Cerebellum (tissue), 4 donors: ENCODE measurements at places on chromosomes 3 and 15. TPM values are rescaled to one million over a fixed set of nuclear protein-coding genes. Genes with fewer than 3 reads are reported as not detected.
A peak's percentile ranks its signal among the peaks of the same experiment; 100 is the strongest.

SLC12A1 gene
- 4.0 TPM for total RNA-seq

OR5H6 gene
- not detected for total RNA-seq

GRCh38 chr3:49671291-49672288 is 2.6 kb upstream of the APEH start:
- DNase-seq: peak; percentile 90

DNA sequence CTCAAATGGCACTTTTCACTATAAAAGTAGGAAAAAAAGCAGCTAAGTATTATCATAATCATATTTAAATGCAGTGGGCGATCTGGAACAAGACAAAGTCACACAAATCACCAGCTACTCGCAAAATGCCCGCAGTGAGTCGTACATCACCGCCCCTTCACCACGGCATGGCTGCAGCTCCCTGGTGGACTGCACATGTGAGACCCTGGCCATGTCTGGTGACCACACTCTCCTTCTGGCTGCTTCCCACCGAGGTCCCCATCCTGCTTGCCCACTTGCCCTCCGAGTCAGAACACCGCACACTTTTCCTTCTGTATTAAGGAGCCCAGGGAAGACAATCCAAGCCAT is 38.6 kb downstream of the ACAA1 start:
- no peak for DNase-seq

- DNase-seq: no peak
These were observed 735.4 kb upstream of the GRM7 start for GRCh38 chr3:6125520-6125919.

DNA sequence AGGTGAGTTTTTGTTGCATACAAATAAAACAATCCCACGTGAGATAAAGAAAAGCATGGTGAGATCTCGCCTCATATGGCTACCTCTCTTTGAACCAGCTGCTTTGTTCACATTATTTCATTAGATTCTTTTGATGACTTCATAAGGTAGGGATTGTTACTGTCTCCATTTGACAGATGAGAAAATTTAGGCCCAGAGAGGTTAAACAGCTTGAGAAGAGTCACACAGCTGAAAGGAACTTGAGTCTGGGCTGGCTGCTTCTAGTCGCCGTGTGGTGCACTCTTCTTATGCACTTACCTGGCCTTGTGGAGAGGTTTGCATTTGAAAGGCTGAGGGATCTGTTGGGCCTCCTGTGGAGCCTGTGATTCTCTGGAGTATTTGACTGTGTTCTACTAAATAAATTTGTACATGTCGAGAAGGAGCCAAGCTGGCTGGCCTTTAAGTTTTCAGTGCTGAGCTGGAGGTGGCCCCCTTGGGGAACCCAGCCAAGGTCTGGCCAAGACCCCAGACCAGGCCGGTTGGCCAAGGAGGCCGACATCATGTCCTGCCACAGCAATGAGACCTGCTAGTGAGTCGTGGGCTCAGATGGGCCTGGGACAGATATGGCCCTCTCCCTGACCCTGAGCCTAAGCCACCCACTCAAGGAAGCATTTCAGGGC is 125.1 kb downstream of the SMAD6 start:
- DNase-seq: no peak

GRAMD2A gene
- total RNA-seq: 0.36 TPM

SHC4 gene
- 9.5 TPM for total RNA-seq

SLC9A9 gene
- 14.4 TPM for total RNA-seq

GRCh38 chr3:9135930-9136525 is 113.4 kb downstream of the SRGAP3 start:
- DNase-seq: peak; percentile 48

DNA sequence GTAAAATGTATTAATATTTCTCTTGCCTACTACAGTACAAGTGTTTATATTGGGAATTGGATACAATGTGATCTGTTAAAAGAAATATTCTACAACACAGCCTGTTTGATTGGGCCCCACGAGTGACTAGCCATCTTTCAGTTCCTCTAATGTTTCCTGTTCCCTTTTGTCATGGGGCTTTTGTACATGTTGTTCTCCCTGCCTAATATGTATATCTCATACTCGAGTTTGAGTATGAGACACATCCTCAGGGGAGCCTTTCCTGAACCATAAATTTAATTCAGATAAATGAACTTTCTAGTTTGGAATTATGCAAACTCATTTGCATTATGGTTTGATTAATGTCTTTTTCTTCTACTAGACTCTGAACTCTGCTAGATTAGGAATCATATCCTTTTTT is 65.5 kb downstream of the MEF2A start:
- no peak for DNase-seq

DNA sequence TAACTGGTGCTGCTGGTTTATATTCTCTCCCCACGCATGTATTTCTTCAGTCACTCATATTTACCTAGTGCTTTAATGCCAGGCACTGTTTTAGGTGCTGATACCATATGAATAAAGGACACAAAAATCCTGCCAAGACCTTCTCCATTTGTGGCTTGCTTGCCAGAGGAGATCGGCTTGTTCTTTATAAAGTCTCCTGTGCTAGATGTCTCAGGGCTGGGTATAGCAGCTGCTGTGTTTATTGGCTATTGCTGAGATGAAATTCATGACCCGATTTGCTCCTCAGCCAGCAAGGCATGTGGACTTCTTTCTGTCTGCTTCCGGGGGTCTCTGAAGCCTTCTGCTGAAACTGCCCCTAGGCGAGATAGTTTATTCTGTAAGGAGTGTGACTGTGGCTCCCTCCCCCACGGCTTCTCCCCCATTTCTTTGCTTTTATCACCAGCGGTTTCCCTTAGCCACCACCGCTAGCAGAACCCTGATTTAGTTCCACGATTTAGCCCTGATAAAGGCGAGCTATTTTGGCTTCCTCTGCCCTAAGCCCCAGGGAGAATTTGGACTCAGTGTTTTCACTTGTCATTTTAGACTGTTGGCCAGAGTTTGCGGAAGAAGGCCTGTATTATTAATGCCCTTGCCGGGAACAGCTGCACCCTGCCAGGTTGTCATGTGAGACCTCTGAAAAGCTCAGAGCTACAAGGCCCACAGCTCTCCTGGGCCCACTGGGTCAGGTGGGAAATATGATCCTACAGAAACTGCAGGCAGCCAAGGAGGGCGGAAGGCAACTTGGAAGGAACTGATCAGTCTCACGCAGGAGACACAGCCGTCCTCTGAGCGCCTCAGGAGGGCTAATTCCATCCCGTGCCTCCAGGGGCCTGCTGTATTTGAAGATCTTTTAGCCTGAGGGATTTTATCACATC is 46.8 kb downstream of the ST6GAL1 start:
- peak; percentile 4 for DNase-seq

DNA sequence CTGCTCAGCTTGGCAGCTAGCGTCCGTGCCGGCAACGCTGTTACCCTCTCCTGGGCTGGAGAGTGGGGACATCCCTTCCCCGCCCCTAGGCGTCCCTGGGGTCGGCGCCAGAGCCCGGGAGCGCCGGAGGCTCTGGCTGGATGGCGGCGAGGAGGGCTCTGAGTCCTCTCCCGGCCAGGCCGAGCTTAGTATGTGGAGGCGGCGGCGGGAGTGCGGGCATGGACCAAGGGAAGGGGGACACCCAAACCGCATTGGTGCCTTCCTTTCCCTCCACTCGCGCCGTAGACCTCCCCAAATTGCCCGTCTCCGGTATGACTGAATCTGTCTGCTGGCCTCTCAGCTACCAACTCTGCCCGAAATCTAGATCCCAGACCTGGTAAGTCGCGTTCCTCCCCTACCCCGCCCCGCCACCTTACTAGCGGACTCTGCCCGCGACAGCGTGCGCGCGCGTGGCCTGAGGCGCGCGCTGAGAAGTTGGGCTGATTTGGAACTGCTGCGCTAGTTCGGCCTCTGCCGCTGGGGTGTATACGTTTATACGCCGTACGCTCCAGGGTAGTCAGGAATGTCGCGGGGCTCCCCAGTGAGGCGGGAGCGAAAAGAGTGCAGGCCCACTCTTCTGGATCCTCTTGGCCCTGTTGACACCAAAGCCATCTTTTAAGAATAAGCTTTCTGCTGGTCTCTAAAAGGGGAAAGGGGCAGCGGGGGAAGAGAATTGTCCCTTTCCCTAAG is 12.2 kb downstream of the ZIC1 start:
- peak; percentile 77 for DNase-seq

LMOD3 gene
- not detected for total RNA-seq

ATP2B2 gene
- 72.1 TPM for total RNA-seq

DNA sequence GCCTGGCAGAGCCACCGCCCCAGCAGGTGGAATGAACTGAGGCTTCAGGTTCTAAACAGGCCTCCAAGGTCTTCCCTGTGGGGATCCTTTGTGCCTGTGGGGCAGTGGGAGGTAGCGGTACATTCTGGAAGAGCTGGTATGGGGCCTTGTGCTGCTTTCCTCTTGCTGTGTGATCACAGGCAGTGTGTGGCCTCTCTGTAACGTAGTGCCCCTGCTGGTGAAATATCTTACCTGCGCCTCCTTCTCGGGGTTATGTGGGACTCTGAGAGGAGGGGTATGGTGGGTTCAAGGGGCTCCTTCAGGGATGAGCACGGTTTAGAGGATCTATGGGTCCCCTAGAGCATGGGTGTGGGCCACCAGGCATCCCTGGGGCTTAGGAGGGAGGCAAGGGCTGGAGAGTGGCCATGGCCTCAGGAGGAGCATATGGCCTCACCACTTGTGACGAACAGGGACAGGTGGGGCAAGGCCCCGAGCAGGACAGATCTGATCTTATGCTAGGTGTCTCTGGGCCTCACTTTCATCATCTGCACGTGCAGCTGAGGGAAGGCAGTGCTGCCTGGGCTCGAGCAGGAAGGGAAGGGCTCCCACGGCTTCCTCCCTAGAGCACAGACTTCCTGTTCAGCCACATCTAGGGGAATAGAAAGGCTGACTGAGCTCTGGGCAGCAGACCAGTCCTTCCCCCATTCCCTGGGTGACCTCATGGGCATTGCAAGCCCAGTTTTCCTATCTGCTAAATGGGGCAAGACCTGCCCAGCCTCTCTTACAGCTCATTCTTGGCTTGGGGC is 1.9 kb upstream of the ALS2CL start:
- peak; percentile 68 for DNase-seq

- DNase-seq: no peak
These were observed 74.8 kb downstream of the RPL39L start for GRCh38 chr3:187064210-187065115.

DNA sequence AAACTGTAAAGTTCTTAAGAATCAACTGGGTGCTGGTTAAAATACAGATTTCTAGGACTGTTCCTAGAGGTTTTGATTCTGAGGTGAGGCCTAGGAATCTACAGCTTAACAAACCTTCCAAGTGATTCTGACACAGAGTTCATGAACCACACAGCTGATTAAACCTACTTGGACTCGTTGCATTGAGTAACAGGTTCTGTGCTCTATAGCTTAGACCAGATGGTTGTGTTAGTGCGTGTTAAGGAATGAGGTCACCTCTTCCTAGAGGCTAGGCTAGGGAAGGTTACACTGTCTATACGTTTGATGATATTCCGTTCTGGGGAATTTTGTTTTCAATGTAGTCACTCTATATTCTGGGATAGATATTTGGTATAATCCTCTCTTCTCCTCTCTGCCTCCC is 21.9 kb downstream of the EID1 start:
- DNase-seq: no peak

PPCDC gene
- 14.3 TPM for total RNA-seq

DNA sequence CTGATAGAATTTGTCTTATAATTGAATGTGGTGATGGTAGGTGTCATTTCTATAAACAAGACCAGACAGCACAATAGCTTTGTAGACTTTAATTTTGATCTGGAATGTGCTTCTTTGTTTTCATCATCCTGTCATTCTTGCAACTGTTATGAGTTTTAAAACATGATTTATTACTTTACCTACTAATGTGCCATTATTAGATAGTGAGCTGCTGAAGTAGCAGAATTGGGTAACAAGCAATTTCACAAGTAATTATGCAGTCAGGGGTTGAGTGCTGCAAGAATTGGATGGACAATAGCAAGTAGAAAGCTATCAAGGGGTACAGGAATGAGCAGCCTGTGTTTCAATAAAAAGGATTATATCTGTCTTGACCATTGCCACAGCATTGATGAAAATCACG is 975.6 kb downstream of the ROBO1 start:
- DNase-seq: no peak

- no peak for DNase-seq
These were observed 254.3 kb downstream of the SHQ1 start for GRCh38 chr3:72593881-72594397.

CRTAP gene
- 23.8 TPM for total RNA-seq

- no peak for DNase-seq
These were observed 14.5 kb downstream of the GOLIM4 start for GRCh38 chr3:168081171-168081771.

SEMA6D gene
- total RNA-seq: 102 TPM

SPATA12 gene
- total RNA-seq: not detected

DNA sequence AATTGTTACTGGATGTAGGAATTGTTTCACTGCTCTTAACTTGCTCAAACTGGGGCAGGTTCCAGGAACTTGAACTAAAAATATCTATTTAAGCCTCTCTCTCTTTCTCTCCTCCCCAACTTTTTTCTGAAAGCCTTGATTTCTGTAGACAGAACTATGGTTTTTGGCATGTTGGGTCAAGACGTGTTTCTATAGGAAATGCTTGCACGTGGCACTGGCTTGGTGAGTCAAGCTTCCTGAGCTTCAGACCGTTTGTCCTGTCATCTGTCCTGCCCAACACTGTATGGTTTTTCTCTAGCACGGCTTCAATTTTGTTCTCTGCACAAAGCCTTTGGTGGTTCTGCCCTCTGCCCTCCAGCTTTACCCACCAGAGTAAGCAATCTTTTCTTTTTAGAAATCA is 13.5 kb downstream of the EAF1 start:
- no peak for DNase-seq

DNA sequence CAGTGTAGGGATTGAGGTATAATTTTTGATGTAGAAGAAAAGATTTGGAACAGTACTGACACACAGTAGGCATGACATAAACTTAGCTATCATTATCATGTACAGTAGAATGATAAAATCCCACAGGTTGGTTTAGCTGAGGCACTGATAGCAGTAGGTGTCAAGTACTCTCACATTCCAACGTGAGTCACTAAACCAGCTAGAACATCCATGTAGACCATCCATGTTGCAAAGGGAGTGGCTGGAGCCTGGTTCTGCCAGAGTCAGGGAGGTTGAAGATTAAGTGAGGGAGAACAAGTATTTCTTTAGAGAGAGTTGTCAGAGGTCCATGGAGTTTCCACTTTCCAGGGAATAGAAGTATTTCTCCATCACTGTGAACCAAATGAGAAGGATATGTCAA is 157.2 kb upstream of the TMEM108 start:
- no peak for DNase-seq

SLITRK3 gene
- total RNA-seq: 14.3 TPM

MON1A gene
- total RNA-seq: 9.6 TPM

- no peak for DNase-seq
These were observed 210.0 kb upstream of the NDN start for GRCh38 chr15:23897091-23897490.

SLC28A2 gene
- total RNA-seq: not detected

GRCh38 chr3:106759731-106760130 is 617.5 kb upstream of the CCDC54 start:
- no peak for DNase-seq

GRCh38 chr3:43180027-43180426 is 74.1 kb upstream of the POMGNT2 start:
- no peak for DNase-seq

GRCh38 chr3:107271787-107272387 is 105.4 kb upstream of the CCDC54 start:
- DNase-seq: peak; percentile 43

GRCh38 chr3:62007036-62007435 is 366.3 kb downstream of the FEZF2 start:
- DNase-seq: no peak

SENP2 gene
- total RNA-seq: 45.7 TPM

ATP10A gene
- total RNA-seq: 1.6 TPM
